Left lung (tissue), 14 donors: ENCODE measurements at places on chromosomes 5 and 9.
A peak's percentile ranks its signal among the peaks of the same experiment; 100 is the strongest.

GRCh38 chr5:151249281-151249680 is 3.7 kb upstream of the GM2A start:
- DNase-seq, result no peak
- H3K36me3 ChIP-seq, result no peaks in the 10 kb centered on the region
- no peak overlapping the region for H3K27ac ChIP-seq
- H3K27me3 ChIP-seq, result no peaks in the 10 kb centered on the region
- H3K4me1 ChIP-seq, result peaks cover 21% of the 10 kb centered on the region

DNA sequence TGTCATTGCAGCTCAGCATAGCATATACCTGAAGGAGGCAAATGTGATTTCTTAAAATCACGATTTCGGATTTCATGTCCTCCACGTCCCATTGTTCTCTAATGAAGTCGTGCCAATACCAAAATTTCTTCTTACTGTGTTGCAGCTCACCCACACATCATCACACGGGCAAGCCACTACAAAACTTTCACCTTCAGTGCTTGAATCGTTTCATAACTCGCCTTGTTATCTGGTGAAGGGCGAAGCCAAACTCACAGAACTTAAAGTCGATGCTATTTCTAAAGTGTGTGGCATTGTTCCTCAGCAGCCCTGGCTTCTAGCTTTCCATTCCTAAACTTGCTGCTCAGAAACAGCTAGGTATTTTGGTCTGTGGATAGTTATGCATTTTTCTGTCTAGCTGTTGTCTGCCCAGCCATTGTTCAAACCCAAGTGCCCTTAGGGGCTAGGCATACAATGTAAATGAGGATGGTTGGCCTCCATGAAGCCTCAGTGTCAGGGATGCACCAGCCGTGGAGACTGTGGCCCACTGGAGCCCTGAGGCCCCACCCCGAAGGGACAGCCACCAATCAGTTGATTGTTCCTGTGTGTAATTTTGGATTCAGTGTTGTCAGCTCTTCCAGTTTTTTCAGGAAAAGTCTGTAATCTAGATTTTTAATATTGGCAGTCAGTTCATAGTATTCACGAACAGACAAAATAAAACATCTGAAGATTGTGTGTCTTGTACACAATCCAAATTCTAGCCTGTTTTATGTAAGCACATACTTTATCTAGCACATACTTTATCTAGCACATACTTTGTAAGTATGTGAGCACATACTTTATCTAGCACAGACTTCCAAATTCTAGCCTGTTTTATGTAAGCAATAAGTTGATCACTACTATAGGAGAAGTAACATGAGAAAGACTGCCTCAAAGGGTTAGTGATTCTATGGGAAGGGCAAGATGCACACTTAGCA is 112.8 kb downstream of the DAPK1 start:
- H3K4me1 ChIP-seq, result peaks cover 97% of the 10 kb centered on the region
- H3K4me3 ChIP-seq, result no peak overlapping the region
- H3K27me3 ChIP-seq, result no peaks in the 10 kb centered on the region
- H3K27ac ChIP-seq, result peak overlapping the region; percentile 77
- peaks cover 8% of the 10 kb centered on the region for H3K36me3 ChIP-seq

- no peak overlapping the region for H3K27ac ChIP-seq
- H3K4me1 ChIP-seq, result peaks cover 4% of the 10 kb centered on the region
- peaks cover 45% of the 10 kb centered on the region for H3K27me3 ChIP-seq
- no peak for DNase-seq
- no peaks in the 10 kb centered on the region for H3K36me3 ChIP-seq
- H3K4me3 ChIP-seq, result no peak overlapping the region
Observed at GRCh38 chr5:139752506-139753473, 42.8 kb upstream of the PSD2 start.

DNA sequence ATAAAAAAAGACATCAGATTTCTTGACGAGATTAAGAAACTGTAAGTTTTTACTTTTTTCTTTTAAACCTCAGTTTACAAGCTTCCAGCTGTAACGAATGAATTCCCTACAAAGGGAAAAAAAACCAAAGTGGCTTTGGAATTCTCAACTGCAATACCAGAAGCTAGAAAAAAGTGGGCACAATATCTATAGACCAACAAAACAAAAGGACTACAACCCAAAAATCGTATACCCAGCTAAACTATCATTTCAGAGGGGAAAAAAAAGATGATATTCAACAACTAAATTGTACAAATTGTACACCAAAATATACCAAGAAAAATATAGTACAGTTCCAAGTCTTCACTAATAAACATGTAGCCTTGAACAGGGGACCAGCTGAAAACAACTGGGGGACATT is 26.8 kb upstream of the ELOVL7 start:
- H3K4me3 ChIP-seq, result no peak overlapping the region
- H3K27ac ChIP-seq, result no peak overlapping the region
- H3K27me3 ChIP-seq, result no peaks in the 10 kb centered on the region
- DNase-seq, result no peak
- H3K36me3 ChIP-seq, result no peaks in the 10 kb centered on the region

- H3K4me1 ChIP-seq, result no peaks in the 10 kb centered on the region
- no peak overlapping the region for H3K4me3 ChIP-seq
- H3K36me3 ChIP-seq, result no peaks in the 10 kb centered on the region
- no peak for DNase-seq
- no peak overlapping the region for H3K27ac ChIP-seq
Observed at GRCh38 chr9:82052081-82052480, 63.5 kb downstream of the SPATA31D1 start.
